ENCODE measurements at places on chromosomes 3 and 15.

DNA sequence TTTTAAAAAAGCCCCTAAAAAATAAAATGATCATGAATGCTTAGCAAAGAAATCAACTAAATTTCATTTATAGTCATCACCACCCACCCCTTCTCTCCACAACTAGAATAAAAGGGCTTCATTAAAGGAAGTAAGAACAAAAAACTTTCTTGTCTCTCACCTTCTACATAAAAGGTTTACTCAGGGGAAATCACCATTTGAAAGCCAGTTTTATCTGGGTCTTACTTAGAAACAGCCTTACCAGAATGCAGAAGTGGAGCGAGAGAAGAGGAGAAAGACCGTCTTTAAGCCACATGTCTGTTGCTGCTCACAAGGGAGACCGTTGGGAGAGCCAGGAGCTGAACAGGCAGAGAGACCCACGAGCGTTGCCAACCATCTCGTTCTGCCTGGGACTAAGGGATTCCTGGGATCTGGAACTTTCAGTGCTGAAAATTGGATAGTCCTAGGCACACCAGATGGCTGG is 350.1 kb upstream of the PROK2 start:
- DNase-seq: no peak

GRCh38 chr3:138467931-138468330 is 33.5 kb downstream of the ESYT3 start:
- no peak for DNase-seq

DNA sequence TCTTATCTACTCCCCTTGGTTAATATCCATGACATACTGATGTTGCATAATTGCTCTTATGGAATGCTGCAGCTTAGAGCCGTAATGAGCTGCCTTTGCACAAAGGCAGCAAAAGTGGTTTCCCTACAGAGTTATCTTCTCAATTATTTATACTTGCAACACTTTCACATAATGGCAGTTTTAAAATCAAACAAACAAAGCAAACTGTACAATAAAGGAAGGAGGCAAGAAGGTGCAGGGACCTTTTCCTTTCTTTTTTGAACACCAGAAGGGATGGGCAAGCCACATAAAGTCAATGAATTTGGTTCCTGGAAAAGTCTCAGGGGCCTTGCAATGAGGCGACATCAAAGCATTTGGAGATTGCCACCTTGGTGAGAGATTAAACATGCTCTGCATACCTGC is 188.0 kb downstream of the MEIS2 start:
- no peak for DNase-seq

- no peak for DNase-seq
These were observed 18.5 kb downstream of the RYK start for GRCh38 chr3:134232151-134232550.

- DNase-seq: no peak
These were observed 26.8 kb upstream of the HERC1 start for GRCh38 chr15:63860555-63860954.
